ELF-1 (cell line): ENCODE measurements at places on chromosomes 2 and 18.

DNA sequence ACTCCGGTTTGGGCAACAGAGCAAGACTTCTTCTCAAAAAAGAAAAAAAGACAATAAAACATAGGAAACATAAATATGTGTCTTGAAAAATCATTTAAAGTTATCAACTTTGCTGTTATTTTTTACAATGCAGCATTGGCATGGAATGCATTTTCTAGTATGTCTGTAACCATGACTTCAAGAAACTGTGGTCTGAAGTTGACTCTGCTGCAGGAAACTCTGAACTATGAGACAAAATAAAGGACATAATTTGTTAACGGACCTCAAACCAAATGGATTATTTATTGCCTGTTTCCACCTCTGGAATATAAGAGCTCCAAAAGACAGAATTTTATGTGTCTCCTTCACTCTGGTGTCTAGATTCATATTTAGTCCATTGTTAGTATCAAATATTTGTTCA is 79.1 kb downstream of the TRIB2 start:
- DNase-seq, result no peak

DNA sequence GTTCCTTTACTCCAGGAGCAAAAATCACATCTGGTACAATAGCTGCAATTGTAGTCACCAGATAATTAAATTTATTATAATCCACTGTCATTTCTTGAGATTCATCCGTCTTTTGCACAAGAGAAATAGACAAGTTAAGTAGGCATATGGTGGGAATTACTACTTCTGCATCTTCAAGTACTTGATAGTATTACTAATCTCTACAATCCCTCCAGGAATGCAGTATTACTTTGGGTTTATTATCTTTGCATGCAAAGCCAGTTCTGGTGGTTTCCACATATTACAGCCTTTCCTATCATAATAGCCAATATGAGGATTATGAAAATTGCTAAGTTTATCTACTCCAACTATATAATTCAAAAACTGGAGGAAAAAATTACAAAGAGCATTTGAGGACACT is 254.1 kb downstream of the IKZF2 start:
- no peak for DNase-seq

DNA sequence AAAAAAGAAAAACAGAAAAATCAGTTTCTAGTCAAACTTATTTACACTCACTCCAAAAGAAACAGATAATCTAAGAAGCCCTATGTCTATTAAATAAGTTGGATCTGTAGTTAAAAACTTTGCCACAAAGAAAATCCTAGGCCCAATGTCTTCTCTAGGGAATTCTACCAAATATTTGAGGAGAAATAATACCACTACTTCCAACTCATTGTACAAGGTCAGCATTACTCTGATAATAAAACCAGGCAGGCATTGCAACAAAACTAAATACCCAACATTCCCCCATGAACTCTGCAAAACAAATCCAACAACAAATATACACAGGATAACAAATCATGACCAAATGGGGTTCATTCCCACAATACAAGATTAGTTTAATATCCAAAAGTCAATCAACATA is 73.8 kb upstream of the ST8SIA5 start:
- DNase-seq, result no peak

DNA sequence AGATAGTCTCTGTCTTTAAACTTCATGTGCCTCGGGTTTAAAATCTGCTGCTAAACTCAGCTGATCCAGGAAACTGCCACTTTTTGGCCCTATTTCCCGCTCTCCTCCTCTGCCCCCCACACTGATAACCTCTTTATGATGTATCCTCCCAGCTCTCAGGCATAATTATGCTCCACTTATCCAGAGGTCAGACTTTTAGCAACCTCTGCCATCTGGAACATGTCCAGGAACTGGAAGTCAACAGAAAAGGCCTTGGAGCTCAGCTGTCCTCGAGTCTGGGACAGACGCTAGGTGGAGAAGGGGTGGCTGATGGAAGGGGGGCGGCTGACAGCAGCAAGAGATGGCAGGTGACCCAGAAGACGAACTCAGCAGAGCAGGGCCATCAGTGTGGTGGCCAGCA is 41.2 kb downstream of the ASAP2 start:
- DNase-seq, result no peak

GRCh38 chr2:230643576-230644291 is 68.9 kb upstream of the CAB39 start:
- no peak for DNase-seq

GRCh38 chr2:39732482-39732881 is 46.6 kb downstream of the THUMPD2 start:
- no peak for DNase-seq

DNA sequence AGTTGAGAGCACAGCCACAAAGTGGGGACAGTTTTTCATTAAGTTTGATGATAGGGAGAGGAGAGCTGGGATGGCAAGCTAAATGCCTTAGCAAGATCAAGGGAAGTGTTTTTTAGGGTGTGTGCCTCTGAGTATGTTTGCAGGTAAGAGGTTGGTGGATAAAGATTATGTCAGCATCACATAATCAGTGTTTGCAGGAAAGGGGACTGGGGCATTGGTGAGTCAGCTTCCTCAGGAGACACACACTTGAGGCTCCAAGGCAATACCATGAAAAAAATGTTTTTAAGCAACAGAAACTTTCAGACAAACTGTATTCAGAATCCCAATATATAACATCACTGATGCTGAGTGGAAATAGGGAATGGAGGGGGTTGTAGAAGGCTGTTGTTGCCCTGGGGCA is 25.4 kb upstream of the DTNB start:
- DNase-seq, result no peak

DNA sequence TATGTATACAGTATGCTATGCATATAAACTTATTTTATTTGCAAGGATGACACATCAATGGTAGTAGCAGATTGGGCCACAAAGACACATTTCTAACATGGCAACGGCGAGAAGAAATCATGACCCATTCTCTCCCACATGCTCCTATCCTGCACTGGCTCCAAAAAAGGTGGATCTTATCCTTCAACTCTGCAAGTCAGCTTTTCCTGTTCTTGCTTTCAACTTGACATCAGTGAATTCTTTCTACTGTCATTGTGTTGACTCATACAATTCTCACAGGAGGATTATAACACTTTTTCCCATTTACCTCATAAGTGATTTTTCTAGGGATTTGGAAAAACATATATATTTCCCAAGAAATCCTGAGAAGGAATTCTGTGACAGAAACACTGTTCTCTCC is 53.1 kb downstream of the ACVR1 start:
- no peak for DNase-seq
